ENCODE measurements at places on chromosomes 5 and 9.

DNA sequence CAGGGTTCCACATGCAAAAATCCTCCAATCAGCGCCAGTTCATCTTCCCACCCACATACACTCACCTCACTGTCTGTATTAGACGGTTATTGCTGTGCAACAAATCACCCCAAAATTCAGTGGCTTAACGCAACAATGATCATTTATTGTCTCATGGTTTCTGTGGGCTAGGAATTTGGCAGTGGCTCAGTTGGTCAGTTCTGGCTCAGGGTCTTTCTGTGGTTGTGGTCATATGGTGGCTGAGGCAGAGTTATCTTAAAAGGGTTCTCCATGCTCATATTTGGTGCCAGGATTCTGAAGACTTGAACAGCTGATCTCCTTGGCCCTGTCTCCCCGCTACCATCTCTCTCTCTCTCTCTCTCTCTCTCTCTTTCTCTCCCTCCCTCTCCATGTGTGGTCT, 12.9 kb downstream of the ZNF618 start:
- DNase-seq = no peak

- no peak for DNase-seq
Measured at GRCh38 chr9:70566066-70566465, 151.6 kb upstream of the KLF9 start.

DNA sequence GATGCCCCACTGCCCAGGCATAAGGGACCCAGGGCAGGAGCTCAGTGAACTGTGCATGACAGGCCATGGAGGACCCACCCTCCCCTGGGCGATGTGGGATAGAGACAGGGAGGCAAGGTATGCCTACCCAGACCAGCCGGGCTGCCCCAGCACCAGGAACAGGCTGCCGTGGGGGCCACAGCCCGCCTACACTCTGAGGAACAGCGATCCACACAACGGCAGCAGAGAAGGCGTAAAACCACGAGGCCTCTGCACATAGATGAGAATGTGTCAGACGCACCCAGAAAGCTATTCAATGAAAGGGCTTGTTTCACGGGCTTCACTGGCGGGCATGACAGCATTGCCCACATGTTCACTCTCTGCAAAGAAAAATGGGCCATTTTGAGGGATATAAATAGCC, 49.5 kb downstream of the SEMA4D start:
- DNase-seq = no peak

- DNase-seq = no peak
Measured at GRCh38 chr9:21607576-21607975, 125.5 kb upstream of the IFNE start.

GRCh38 chr5:158178535-158178934, 319.6 kb upstream of the CLINT1 start:
- DNase-seq = no peak

DNA sequence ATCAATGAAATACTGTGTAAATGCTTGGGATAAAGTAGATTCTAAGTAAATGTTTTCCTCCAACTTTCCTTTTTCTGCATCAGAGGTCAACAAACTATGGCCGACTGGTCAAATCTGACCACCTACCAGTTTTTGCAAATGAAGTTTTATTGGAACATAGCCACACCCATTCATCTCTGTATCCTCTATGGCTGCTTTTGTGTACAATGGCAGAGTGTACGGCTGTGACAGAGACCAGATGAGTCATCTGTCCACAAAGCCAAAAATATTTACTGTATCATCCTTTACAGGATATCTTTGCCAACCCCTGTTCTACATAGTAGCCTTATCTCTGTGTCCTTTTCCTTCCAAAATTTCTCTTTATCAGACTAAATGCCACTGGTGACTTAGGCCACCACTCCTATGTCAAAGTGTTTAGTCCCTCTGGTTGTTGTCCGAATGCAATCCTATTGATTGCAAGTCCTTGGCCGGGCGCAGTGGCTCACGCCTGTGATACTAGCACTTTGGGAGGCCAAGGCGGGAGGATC, 218.4 kb upstream of the KLF4 start:
- no peak for DNase-seq

- DNase-seq = no peak
Measured at GRCh38 chr9:104322596-104322995, 181.5 kb upstream of the OR13F1 start.

GRCh38 chr9:121947775-121948174, 145.3 kb downstream of the TTLL11 start:
- DNase-seq = no peak

GRCh38 chr5:61673007-61673735, 341.1 kb downstream of the ZSWIM6 start:
- DNase-seq = peak; percentile 78

DNA sequence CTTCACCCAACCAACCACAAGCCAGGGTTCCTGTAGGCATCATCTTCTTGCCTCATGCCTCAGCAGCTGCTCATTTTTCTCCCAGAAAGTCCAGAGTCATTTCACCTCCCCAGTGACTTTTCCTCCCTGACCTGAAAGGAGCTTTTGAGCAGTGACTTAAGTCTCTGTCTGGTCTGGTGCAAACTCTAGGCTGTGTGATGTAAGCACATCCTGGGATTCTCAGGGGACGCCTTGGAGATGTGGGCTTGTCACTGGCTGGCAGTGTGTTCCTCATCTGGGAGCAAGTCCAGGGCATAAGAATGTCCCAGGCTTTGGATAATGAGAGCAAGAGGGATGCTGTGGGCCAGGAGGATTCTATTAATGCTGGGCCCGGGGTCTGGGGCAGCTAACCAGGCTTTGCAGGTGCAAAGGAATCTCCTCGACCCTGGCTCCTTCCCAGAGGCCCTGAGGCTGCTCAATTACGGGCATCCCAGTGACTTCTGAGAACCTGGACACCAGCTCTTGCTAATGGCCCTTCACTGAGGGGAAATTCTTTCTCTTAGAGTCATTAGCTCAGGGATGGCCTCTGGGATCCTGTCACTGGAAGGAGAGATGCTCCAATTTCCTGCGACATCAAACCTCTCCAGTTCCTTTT, 211.0 kb upstream of the PANK3 start:
- DNase-seq = no peak

GRCh38 chr5:54739371-54739770, 221.8 kb downstream of the SNX18 start:
- no peak for DNase-seq

DNA sequence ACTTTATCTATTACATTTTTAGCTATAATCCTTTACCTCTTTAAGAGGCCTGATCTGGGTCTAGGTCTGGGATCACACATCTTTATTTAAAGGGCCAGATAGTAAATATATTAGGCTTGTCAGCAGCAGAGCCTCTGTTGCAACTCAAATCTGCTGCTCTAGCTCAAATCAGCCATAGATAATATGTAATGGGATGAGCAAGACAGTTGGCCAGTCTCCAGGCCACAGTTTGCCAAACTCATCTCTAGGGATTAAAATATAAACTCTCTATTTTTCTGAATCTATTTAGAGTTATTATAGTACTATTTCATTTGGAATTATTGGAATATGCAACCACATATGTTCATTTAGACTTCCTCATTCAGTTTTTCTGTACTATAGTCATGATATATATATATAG, 115.9 kb upstream of the MINAR2 start:
- no peak for DNase-seq

GRCh38 chr9:83655433-83655832, 32.5 kb downstream of the IDNK start:
- DNase-seq = no peak

- DNase-seq = peak; percentile 82
Measured at GRCh38 chr9:133238272-133238850, 29.3 kb upstream of the OBP2B start.

DNA sequence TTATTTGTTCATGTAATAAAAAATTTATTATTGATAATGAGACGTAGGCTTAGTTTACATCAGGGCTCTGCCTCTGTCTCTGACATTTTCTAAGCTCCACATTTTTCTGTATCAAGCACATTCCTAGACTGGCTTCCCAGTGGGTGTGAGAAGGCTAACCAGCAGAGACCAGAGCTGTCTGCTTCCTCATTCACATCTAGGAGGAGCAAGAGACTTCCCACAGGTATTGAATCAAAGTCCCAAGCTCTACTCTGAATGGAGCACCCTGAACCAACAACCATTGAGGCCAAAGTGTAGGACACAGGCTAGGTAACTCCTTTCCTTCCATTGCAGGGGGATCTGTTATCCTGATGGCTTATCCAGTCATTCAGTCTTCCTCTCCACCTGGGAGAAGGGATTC, 72.4 kb downstream of the PARP8 start:
- no peak for DNase-seq

GRCh38 chr5:181191526-181192336, 13.3 kb downstream of the TRIM7 start:
- peak; percentile 90 for DNase-seq

GRCh38 chr5:103293099-103293498, 34.5 kb downstream of the MACIR start:
- no peak for DNase-seq

DNA sequence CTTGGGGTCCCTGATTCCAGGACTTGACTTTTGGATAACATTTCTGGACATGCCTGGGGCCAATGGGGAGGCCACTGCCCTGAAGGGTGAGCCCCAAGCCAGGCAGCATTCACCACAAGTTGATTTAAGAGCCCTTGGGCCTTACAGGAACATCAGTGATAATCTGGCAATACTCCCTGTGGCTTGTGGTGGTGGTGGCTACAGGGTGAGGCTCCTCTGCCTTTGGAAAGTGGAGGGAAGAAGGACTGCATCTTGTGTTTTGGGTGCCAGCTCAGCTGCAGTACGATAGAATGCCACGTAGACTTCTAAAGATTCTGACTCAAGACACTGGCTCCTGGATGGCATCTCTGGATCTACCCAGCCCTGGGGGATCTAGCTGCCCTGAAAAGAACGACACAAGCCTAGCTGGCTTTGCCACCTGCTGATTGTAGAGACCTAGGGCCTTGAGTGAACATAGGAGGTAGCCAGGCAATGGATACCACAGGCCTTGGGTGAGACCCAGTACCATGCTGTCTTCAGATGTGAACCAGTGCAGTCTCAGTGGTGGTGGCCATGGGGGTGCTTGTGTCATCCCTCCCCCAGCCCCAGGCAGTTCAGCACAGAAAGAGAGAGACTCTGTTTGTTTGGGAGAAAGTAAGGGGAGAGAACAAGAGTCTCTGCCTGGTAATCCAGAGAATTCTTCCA, 79.0 kb upstream of the DAP start:
- DNase-seq = no peak

DNA sequence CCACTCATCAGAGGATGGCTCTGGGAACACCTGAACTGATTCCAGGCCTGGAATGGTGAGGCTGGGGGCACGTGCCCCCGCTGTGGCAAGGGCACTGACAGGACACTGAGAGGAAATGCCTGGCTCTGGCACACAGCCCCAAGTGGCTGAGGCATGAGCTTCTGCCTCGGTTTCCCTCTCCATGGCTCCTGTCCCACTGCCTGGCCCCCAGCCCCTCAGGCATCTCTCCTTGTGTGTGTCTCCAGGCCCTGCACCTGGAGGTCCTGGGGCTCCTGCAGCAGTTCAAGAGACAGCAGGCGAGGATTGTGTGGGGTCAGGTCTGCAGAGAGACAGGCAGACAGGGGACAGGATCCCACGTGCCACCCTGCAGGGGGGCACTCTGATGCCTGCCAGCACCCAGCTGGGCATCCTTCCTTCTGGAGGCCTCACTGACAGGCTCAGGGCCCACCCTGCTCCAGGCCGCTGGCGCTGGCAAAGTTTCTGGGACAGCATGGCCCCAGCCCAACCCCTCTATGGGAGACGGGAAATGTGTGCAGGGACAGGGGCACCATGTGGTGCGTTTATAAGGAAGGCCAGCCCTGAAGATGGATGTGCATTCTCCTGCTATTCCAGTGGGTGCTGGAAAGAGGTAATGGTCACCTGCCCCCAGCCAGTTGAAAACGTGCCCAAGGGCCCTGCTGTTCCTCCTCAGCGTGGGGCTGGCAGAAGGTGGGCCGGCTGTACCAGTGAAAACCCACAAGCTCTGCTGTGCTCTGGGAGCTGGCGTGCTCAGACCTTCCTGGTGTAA, 66.0 kb downstream of the RASGEF1C start:
- DNase-seq = no peak

DNA sequence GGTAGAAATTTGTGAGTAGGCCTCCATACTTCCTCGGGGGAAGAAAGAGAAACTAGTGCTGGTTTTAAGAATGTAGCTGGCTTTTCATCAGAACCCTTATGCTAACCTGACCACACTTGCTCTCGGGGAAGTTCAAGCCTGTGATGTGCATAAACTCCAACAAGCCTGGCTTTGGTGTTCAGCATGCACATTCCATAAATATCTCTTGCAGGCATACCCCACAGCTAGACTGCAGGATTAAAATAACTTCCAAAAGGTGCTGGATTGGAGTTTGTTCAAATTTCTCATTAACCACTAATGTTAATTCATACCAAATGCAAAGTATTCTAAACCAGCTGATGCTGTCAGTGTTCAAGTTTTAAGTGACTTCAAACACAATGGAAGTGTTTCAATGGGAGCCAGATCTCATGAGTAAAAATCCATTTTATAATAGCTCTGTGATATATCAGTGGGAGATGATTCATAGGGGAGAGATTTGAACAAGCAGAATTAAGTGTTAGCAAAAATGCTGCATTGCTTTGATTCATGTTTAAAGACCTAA, 79.4 kb downstream of the NPR3 start:
- DNase-seq = peak; percentile 67

DNA sequence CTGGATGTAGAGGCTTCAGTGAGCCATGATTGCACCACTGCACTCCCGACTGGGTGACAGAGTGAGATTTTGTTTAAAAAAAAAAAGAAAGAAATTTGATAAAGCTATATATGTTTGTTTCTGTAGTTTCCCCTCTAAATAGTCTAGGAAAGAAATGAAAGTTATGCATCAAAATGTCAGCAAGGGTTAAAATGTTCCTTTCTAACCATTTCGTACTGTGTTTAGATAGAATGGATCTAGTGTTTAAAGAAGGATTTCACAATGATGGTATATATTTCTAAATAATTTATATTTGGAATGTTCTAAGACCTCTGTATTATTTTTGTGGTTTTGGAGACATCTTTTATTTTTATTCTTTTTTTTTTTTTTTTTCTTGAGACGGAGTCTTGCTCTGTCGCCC, 22.7 kb downstream of the TEK start:
- no peak for DNase-seq

GRCh38 chr9:133332381-133332730, 3.6 kb downstream of the SURF6 start:
- DNase-seq = no peak

DNA sequence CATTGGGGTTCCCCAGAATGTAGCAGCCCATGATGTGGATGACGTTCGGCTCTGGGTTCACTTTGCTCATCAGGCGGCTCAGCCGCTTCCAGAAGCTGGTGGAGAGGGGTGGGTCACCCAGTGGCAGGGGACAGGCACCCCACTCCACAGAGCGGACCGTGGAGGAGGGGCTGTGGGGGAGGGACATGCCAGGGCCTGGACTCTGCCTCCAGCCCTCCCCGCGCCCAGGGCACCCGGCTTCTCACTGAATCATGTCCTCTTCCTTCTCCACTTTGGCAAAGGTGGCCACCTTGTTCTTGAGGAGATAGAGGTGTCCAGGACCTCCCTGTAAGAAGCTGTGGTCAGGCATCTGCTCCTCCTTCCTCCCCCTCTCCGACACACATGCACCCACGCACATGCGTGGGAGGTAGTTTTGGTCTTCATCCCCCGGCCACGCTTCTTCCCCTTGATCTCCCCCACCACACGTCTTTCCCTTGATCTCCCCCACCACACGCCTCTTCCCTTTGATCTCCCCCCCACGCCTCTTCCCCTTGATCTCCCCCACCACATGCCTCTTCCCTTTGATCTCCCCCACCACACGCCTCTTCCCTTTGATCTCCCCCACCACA, 8.9 kb upstream of the ENTPD8 start:
- DNase-seq = no peak

- no peak for DNase-seq
Measured at GRCh38 chr5:120690621-120691407, 226.7 kb downstream of the PRR16 start.

- DNase-seq = no peak
Measured at GRCh38 chr5:133266966-133267365, 215.2 kb downstream of the HSPA4 start.

GRCh38 chr5:62742207-62742606, 163.6 kb downstream of the LRRC70 start:
- DNase-seq = no peak
